Activated CD8-positive, alpha-beta memory T cell treated with anti-CD3 and anti-CD28 coated beads for 1 hour (primary cell): ENCODE measurements at places on chromosomes 3 and 15.

DNA sequence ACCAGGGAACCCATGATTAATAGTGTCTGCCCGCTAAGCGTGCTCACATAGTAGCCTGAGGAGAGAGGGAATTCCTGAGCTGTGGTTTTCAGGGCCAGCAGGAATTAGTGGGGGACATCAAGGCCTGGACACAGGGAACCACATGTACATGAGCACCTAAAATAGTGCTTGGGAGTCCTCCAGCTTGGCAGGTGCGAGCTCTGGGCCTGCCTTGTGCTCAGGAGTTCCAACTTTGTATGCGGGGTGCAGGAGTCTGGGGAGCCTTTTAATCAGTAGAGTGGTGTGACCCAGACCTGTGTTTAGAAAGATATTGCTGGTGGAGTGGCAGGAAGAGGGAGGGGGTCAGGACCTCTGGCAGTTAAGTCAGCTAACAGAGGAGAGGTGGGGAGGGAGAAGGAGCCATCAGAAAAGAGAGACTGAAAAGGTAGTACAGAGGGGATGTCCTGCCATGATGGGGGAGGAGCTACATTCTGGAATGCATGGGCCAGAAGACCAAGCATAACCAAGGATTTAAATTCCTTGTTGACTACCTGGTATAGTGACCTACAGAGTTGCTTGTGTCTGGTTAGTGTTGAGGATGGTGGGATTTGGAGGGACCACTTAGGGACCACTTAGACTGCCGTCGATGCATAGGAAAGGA is 1.9 kb downstream of the DAG1 start:
- DNase-seq, result no peak

DNA sequence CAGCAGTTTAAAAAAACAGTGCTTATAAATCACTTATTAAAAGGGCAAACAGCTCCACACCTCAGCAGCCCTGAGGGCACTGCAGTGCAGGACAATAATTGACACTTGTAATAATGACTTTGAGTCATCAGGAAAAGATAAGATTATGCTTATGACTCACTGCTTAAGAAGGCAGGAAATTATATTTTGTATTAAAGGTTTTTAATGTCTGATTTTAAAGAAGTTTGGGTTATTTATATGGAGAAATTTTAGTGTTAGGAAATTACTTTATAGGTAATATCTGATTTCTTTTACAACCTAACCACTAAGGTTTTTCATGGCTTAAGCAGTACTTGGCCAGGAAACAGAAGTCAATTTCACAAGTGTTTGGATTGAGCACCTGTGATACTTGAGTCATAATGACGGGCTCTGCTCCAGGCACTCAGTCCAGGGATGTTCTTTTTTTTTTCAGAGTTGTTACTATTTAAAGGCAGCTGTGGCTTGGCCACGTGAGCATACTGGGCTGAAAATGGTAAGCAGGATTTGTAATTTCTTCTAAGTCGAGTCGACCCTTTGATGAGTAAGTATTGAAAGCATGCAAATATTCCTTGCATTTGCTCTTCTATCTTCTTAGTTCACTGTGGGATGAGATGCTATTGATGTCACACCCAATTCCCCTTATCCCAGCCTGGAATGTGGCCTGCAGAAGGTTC is 21.6 kb upstream of the SLC6A20 start:
- no peak for DNase-seq

DNA sequence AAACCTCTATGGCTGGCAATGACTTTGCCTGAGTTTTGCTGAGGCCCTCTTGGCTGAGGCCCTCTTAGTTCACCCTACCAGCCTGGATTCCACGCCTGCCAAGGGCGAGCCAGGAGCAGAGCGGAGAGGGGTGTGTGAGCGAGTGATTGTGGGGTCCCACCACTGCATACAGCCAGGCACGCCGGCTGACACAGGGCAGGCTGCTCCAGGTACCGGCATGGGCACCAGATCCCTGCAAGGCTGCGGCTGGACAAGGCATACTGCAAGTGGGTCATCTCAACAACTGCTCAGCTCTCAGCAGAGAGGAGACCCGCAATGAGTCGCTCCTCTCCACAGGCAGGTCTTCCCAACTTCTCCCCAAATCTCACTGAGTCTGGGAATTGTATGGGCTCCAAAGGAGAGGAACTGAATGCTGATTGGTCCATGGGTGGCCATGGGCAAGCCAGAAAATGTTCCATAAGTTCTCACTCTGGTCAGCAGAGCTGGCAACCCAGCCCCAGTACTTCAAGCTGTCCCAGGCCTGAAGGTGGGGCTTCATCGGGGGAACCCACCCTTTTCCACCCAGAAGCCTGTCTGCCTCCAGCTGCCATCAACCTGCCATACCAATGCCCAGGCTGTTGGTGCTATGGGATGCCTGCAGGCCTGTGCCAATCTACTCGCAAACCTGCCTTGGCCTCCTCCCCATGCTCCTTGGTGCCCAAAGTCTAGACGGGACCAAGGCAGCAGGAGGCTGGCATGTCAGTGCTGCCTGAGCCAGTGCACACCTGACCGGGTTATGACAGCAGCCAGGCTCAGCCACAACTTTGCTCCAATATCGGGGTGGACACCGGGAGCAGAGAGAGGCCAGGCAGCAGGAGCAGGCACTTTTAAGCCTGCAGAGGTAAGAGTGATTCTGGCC is 1273.6 kb upstream of the GBE1 start:
- no peak for DNase-seq

- DNase-seq, result no peak
Observed at GRCh38 chr3:155242342-155242741, 51.1 kb downstream of the STRIT1 start.
